Natural killer cell treated with Interleukin-12 subunit alpha and Interleukin-12 subunit beta and Interleukin-15 and Interleukin-18, amount 100 ng/mL, for 72 hours (primary cell): ENCODE measurements at places on chromosomes 2 and 18. TPM values are rescaled to one million over a fixed set of nuclear protein-coding genes. Genes with fewer than 3 reads are reported as not detected.

The POTEE gene
- total RNA-seq: 1.6 TPM

The PROM2 gene
- total RNA-seq: 1.1 TPM

The LINC00305 gene
- not detected for total RNA-seq

The GALNT3 gene
- total RNA-seq: 22.6 TPM

The STAT4 gene
- 133 TPM for total RNA-seq

The PCGF1 gene
- 31.3 TPM for total RNA-seq
